Common myeloid progenitor, CD34-positive (primary cell): ENCODE measurements at places on chromosomes 5 and 9.

DNA sequence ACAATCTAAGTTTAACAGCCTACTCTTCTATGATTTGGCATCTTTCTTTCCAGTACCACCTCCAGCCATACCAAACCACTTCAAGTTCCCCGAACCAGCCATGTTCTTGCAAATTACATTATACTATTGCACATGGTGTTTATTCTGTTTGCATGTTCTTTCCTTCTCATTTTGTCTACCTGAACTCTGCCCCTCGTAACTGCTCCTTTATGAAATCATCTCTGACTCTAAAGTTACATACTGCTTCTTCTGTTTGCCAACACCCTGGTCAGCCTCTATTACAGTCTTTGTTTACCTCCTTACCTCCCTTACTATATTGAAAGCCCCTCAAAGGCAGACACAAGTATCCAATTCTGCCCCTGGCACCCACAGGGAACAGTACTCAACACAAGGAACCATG lies 6.0 kb downstream of the PPP6C start:
- no peak for DNase-seq

DNA sequence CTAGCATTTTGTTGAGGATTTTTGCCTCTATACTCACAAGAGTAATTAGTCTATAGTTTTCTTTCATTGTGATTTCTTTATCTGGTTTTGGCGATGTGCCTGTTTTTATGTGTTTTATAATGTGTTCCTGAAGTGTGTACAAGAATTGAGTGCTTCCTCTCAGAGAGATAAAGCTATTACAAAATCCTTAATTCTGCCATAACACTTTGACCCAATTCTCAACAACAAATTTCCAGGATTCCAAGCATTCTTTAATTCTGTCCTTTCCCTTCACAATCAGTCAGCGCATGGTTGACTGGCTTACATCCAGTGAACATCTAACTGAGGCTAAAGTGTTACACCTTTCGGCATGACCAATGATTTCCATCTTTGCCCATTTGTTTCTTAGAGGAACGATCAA lies 282.9 kb upstream of the MVB12B start:
- no peak for DNase-seq

- no peak for DNase-seq
These were observed 40.1 kb downstream of the SLC1A1 start for GRCh38 chr9:4530375-4530774.

GRCh38 chr5:153099328-153099727 lies 391.1 kb upstream of the GRIA1 start:
- DNase-seq: no peak

GRCh38 chr9:129590466-129590865 lies 30.4 kb downstream of the C9orf50 start:
- DNase-seq: no peak

DNA sequence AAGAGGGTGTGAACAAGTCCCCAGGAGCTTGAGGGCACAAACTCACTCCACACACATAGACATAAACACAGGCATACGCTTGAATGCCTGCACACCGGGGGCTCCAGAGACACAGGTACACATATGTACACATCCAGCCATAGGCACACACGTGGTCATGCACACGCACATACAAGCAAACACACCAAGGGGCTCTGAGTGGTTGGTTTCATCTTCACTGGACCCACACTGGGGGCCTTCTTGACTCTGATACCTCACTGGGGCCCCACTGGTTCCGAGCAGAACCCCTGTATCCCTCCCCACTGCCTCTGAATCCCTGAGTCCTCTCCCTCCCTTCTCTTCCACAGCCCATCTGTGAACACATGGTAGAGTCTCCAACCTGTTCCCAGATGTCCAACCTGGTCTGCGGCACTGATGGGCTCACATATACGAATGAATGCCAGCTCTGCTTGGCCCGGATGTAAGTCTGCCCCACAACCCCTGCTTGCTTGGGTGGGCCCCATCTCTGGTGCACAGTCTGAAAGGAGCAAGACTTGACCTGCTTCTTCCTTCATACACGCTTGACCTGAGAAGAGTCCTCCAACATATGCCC lies 6.4 kb downstream of the SPINK4 start:
- no peak for DNase-seq

DNA sequence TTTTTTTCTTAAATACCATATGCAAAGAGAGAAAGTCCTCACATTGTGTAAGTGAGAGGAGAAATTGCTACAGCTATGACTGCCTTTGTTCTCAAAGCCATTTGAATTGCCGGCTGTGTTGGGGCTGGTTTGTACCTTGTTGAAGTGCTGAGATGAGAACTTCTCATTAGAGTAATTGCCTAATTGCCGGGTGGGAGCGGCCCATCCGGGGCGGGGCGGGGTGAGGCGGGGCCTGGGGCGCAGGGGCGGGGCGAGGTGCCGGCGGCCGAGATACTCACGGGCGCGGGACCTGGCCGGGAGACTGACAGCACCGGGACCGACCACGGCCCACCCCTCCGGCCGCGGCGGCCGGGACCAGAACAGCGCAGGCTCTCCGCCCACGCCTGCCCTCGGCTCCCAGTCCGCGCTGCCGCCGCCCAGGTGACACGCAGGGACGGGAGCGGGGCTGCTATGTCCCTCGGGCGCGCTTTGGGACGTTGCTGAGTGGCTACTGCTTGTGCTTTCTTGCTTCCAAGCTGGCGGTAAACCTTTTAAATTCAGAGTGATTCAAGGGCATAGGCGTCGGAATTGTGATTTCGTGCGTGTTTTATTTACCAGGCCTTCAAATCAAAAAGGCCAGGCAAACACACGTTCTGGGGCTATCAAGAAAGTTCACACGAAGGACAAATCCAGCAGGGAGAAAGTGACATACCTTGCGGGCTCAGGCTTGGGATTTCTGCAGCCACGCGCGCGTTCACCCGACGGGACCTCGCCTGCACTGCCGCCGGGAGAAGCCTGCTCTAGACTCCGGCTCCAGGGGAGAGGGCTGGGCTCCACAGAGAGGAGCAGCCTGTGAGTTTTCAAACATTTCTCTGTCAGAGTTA lies 269.1 kb downstream of the FANCC start:
- peak; percentile 45 for DNase-seq

DNA sequence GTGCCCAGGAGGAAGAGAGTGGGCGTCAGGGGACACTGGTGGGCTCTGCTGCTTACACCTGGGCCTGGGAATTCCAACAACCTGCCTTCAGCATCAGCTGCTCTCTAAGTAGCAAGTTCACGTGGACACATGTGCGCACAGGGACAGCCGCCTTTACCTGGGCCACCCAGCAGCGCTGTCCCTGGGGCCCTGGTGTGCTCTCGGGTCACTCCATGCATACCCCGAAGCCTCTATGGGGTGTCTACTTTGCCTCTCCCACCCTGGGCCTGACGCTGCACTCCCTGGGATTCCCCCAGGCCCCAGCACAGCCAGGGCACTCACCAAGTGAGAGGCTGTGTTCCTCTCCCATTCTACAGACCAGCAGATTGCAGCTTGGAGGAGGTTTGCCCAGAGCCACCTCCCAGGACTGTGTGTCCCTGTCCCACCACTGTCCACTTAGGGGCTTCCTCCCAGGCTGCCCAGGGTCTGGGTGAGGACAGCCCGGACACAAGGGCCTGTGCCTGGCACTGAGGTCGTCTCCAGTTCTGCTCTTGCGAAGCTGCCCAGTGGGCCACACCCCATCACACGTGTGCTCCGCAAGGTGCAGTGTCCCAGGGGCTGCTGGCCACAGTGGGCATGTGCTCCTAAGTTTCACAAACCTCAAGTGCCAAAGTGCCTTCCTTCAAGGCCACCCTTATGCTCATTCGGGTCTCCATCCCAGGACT lies 5.9 kb downstream of the NINJ1 start:
- DNase-seq: no peak
